NCI-H524 (cell line): ENCODE measurements at places on chromosomes 3 and 15.

DNA sequence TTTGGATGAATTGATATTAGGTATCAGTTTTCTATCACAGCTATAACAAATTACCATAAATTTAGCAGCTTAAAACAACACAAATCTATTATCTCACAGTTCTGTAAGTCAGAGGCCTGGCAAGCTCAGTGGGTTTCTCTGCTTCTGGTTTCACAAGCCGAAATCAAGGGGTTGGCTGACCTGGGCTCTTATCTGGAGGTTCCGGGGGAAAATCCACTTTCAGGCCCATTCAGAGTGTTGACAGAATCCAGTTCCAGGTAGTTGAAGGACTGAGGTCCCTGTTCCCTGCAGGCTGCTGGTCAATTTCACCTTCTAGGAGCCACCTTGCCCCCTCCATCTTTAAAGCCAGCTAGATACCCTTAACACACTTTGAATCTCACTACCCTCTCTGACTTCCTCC is 11.1 kb upstream of the HHATL start:
- DNase-seq = no peak

DNA sequence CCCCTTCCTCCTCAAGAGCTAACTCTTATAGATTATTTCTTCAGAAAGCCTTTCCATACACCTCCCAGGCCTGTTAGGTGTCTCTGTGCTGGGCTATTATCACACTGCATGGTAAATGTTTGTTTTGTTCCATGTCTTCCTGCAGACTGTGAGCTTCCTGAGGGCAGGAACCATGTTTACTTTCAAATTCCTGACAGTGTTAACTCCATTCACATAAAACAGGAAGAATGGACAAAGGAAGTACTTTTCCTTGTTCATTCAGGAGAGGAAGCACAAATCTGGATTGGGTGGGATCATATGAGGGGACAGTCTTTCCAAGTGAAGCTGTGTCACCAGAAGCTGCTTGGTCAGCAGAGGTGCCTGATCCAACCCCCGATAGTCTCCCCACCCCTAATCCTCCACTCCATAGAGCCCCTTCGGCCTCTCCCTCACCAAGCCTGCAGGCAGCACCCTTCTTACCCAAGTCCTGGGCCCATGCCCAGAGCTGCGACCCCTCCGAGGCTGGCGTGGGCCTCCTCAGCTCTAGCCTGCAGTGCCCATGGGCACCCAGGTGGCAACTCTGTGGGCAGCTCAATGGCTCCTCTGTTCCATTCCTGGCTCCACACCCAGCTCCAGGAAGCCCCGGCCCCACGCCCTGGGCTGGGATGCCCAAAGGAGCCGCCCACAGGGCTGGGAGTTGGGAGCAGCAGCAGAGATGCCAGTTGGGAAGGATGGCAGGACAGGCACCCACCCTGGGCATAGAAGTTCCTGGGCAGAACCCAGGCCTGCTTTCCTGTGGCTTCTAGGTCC is 6.9 kb downstream of the SHF start:
- no peak for DNase-seq

DNA sequence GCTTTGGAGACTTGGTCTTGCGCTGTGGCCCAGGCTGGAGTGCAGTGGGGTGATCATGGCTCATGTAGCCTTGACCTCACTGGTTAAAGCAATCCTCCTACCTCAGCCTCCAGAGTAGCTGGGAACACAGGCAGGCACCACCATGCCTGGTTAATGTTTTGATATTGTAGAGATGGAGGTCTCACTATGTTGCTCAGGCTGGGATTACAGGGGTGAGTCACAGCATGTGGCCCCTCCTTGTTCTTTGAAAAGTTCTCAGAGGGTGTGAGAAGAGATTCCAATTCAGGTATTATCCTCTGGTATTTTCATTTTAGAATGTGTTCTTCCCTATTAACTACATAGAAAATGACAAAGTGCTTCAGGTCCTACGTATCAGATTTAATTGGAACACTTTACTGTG is 51.9 kb upstream of the RPL32 start:
- DNase-seq = no peak

DNA sequence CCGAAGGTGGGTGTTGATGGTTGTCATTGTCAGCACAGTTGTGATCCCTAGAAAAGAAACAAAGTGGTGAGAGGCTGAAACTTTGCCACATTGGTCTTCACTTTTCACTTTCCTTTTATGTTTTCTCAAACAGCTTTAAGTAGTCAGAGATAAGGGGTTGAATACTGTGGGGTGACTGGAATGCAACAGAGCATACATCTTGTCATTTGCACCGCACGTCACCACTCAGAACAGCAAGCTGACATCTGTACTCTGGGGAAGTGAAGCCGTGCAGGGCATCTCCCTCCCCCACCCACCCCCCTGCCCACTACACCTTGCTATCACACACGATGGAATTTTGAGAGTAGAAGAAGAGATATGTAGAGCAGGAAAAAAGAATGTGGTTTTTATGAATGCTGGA is 211.7 kb downstream of the GABRB3 start:
- DNase-seq = no peak

DNA sequence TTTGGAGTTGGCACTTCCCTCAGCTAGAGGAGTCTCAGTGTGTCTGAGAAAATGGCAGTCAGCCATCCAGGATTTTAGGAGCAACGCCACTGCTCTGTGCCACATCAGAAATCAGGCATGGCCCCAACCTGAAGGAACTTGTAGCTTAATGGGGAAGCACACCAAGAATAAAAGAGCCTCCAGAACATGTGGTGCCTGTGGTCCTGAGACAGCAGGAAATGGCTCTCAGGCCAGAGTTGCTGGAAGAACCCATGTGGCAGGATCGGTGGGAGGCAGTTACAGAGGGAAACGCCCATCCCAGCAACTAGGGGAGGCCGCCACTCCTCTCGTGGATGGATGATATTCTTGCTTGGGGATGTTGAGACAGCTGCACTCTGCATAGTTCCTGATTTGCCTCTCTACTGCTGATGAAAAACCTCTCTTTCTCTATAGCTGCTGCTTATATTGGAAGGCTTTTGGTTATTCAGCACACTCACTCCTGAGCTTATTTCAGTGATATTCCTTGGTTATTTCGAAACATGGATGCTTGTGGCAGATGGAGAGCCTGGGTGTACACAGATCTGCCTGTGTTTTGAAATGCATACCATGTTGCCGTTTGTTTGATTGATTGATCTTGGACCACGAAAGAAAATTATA is 52.4 kb downstream of the KLHL25 start:
- DNase-seq = peak; percentile 54

DNA sequence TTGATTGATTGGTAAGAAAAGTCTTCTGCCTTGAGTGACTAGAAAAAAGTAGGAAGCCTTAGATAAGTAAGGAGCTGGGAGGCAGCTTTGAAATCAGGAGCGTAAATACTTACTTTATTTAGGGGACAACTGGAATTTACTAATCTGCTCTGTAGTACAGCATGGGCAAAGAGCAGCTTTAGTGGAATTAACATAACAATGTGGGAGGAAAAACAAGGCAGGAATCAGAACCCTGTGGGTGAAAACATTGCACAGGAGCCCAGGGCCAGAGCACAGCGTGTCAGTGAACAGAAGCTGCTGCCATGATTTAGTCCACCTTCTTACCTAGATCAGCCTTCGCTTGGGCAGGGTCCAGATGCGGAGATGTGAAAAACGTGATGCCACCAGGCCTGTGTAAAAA is 14.6 kb downstream of the FMN1 start:
- DNase-seq = no peak

DNA sequence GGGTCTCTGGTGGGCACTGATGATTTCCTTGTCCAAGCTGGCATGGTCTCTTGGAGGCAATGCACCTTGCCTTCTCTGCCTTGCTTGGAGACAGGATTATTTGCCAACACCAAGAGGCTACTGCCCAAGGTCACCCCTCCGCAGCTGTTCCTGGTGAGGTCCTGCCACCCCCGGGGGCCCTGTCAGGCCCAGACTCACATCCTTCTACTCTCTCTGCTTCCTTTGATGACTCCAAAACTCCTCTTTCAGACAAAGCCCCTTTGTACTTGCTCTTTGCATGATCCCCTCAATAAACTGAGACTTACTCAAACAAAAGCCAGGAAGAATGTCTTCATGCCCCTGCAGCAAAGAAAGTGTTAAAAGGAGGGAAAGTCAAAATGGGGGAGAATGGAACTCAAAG is 137.7 kb downstream of the MEX3B start:
- no peak for DNase-seq

GRCh38 chr3:156635034-156635433 is 39.4 kb upstream of the TIPARP start:
- DNase-seq = no peak

DNA sequence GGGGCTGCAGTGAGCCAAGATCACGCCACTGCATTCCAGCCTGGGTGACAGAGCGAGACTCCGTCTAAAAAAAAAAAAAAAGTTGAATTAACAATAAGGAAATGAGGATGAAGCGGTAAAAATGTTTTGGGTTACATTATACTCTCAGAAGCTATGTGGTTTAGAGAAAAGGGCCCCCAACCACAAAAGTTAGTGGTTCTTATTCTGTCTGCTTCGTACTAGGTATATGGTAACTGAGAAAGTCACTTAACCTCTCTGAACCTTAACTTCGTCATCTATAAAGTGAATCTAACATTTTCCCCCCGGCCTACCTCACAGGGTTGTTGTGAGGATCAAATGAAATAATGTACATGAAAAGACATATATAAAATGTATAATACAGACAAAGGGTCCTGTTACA is 38.4 kb upstream of the EHHADH start:
- no peak for DNase-seq

DNA sequence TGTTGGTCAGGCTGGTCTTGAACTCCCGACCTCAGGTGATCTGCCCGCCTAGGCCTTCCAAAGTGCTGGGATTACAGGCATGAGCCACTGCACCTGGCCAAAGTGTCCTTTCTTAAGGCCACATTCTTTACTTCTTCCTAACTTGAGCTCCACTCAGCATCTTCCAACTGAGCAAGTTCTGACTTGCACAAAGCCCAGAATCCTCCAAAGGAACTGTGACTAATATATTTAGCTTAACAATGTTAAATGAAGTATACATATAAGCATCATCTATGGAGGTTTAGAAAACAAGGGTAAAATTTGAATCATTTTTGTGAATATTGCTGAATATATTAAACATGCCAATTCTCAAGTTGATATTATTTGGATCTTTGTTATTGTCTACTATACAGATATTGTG is 93.7 kb downstream of the SHQ1 start:
- DNase-seq = no peak

DNA sequence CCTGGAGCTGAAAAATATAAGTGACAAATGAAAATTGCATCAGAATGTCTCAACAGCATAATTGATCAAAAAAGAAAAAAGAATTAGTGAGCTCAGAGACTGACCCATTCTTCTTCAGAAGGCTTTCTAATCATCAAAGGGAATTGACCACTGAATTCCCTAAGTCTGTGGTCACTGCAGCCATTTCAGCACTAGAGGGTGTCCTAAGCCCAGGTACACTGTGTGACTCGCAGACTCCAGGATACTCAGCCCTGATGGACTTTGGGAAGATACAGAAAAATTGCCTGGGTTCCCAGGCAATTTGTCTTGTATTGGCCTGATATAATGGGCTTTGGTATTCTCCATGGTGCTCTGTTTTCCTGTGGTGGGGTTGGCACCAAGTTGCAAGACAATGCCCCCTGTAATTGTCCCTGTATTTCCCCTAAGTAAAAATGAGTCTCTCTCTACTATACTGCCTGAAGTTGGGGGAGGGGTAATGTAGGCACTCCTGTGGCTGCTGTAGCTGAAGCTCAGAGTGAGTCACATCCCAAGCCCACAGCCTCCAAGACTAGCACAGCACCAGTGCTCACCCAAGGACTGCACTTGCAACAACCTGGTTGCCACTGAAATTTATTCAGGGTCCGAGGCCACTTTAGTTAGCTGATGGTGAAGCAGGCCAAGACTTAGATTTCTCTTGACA is 256.0 kb upstream of the STAC start:
- DNase-seq = peak; percentile 14

GRCh38 chr3:37546876-37547275 is 314.8 kb upstream of the CTDSPL start:
- peak; percentile 38 for DNase-seq

GRCh38 chr3:14507305-14507741 is 32.8 kb downstream of the GRIP2 start:
- DNase-seq = no peak

DNA sequence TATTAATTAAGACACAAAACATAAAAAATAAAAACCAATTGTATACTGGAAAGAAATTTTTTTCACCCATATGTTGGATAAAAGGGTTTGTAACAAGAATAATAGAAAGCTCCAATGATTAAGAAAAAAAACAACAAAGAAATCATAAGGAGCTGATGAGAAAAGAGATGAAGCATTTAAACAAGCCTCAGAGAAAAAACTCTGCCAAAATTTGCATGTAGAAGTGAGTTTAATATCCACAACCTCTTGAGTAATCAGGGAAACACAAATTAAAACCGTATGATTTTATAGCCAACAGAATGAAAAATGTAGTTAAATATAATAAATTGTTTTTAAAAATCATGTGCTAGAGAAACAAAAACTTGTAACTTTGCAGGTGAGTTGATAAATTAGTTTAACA is 192.9 kb downstream of the BCHE start:
- DNase-seq = no peak

- peak; percentile 28 for DNase-seq
These were observed 569.0 kb downstream of the TUSC7 start for GRCh38 chr3:117278424-117279190.

DNA sequence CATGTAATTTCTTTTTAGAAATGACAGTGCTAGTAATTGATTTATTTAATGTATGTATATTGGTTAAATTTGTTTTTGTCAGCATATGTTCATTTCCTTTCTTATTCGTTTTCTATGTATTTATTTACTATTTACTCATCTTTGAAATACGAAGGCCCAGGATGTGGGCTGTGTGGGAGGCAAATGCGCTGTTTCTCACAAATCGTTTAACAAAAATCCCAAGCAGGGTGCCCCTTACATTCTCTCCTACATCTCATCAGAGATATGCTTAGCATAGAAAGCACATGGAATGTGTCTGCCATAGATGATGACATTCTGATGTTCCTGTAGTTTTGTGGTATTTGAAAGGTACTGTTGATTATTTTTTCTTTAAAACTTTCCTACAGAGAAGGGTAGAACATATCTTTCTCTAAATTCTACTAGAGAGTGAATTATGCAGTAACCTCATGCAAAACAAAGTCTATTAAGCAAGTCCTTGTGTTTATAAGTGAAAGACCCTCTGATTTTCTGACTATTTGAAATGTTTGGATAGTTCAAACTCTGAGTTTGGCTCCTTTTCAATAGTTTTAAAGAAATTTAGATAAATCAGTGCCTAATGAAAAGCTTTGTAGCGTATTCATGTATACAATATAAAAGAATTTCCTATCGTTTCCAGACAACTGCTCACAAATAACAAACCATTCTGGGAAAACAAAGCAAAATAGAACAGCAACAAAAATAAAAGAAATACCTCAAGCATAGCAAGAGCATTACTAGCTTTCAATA is 111.1 kb upstream of the VGLL3 start:
- DNase-seq = no peak
